ENCODE measurements at places on chromosomes 3 and 15.

DNA sequence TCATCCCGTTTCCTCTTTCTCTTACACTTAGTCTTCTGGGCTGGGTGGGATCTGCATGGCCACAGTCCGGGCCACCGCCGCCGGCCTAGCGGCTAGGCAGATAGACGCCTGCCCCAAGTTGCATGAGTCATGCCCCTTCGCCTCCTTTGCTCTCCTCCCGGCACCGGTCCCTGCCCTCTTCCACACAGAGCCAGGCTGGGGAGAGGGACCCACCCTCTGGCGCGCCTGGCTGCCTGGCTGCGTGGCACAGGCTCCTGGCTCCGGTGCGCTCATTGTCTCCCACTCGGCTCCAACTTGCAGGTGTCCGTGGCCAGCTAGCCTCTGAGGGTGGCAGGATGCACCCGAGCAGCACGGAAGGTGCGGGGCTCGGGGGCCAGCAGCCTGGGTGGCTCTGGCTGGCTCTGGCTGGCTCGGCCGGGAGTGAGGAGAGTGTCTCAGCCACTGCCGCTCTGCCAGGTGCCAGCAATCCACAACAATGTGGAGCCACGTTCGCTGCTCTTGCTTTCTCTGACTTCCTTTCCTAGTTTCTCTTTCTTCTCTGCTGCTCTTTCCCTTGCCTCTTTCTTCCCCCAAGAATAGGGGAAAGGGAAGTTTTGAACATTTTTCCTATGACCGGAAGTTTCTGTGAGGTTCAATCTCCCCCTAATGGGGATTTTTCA lies 22.4 kb upstream of the MTHFS start:
- DNase-seq: no peak

DNA sequence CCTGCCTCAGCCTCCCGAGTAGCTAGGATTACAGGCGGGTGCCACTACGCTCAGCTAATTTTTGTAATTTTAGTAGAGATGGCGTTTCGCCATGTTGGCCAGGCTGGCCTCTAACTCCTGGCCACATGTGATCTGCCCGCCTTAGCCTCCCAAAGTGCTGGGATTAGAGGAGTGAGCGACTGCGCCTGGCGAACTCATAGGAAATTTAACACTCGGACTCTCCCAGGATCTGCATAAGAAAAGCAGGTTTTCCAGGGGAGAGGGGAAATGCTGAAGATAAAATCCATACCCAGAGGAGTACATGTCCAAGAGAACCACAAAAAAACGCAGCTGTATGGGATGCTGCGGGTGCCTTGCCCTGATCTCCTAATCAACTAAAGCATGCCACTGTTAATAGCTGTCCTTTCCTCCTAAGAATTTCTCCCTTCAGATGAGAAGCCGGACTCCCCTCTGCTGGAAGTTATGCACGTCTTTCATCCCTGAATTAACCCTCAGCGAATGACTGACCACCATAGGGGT lies 25.3 kb upstream of the TGFBR2 start:
- DNase-seq: no peak

GRCh38 chr3:149252272-149252671 lies 30.6 kb upstream of the CP start:
- DNase-seq: no peak

- DNase-seq: no peak
These were observed 10.6 kb upstream of the VWA5B2 start for GRCh38 chr3:184218814-184219213.
